ENCODE measurements at places on chromosomes 5 and 9.

GRCh38 chr5:177086654-177087397 is at the start of gene FGFR4:
Gene FGFR4 (plus strand): TSS chr5:177086915. CDS start chr5:177089603, 2,688 bp downstream.
- DNase-seq = peak; percentile 84

- DNase-seq = no peak
These were observed 34.7 kb downstream of the FBXW2 start for GRCh38 chr9:120758544-120758943.

DNA sequence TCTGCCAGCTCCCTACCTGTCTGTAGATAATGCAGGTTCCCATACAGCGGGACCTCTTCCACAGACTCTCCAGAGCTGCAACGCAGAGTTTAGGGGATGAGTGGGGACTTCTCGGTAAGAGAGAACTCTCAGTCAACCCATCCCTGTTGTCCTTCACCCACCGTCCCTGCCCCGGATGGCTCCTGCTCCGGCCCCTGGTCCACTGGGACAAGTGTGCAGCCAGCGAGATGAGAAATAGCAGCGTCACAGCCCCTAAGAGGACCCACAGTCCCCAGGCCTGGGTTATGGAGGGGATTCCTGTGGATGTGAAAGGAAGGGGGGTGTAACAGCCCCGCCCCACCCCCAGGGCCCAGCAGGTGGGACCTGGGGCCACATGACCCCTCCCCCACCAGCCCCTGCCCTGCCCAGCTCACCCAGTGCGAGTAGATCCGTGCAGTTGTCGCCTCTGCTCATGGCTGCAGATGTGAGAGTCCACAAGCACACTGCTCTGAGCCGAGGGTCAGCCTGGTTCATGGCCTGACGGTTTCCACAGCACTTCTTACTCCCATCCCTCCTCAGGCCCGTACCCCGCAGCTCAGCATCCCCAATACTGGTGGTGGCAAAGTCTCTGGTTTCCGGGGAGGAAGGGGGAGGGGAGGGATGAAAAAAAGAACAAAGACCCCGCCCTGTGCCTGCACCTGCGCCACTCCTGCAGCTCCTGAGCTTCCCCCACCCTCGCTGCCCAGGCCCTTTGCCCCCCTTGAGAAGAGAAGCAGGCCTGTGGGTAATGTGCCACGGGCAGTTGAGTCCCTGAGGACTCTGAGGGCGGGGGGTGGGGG is at the start of gene SIT1:
TSS of gene SIT1 (minus strand) at position 591 of the 818 bp plus-strand sequence. CDS start at position 513, 78 bp downstream.
- peak; percentile 50 for DNase-seq

DNA sequence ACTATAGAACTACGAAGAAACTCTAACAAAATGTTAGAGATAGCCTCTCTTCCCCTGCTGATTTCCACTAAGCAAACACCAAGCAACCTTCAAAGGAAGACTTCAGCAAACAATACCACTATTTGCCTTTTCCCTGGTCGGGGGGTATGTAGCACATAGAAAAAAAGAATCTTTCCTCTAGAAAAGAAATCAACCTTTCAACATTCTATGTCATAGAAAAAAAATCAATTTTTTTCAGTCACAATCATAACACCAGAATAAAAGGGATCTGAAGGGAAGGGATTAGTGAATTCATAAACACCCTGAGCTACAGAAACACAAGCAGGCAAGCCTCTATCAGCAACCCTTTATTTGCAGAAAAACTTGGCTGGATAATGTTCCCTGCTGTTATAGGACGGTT is 15.3 kb downstream of the ABCA1 start:
- DNase-seq = no peak

DNA sequence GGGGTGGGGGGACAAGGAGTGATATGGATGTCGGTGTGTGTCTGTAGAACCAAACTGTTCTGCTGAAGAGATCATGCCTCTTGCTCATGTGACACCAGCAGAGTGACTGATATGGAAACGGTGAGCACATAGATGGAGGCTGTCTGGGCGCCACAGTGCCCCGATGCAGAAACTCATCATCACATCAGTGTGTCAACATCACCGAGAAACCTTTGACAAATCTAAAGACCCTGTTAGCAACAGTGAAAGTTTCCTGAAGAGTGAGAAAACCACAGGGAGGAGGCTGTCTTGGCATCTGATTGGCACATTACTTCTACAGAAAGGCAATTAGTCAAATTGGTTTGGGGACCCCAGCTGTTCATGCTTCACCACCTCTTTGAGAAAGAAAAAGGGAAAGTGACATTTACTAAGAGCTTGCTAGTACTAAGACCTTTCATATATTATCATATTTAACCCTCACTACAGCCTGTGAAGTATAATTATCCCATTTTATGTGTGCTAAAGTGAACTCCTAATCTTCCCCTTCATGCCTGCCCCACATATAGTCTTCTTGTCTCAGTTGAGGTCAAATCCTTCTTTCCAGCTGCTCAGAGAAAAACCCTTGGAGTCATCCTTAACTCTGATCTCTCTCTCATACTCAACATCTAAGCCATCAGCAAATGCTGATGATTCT is 25.6 kb downstream of the CSF2 start:
- peak; percentile 28 for DNase-seq

DNA sequence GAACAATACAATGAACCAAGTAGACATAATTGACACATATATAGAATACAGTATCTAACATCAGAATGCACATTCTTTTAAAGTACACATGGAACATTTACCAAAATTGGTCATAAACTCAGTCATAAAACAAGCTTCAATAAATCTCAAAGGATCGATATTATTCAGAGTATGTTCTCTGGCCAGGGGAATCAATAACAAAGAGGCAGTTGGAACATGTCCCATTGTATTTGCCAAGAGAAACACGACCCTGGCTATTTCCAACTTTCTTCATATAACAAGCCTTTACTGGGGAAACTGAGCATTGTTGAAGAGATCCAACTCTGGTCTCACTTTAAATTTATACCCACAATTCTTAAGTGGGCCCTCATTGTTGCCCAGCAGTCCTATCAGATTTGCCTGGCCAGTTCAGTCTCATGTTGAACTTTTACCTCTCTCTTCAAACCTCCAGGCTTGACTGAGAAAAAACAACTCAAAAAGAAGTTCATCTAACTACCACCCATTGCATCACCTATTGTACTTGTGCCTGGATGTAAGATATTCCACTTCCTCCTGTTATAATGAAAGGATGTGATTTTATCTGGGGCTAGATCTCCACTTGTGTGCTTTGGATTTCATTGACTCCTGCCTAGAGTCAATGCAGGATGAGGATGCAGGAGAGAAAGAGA is 162.5 kb downstream of the HSPA4 start:
- no peak for DNase-seq

Data from NAMALWA (cell line).